NCI-H1048 (cell line): ENCODE measurements at places on chromosomes 11 and 22.

DNA sequence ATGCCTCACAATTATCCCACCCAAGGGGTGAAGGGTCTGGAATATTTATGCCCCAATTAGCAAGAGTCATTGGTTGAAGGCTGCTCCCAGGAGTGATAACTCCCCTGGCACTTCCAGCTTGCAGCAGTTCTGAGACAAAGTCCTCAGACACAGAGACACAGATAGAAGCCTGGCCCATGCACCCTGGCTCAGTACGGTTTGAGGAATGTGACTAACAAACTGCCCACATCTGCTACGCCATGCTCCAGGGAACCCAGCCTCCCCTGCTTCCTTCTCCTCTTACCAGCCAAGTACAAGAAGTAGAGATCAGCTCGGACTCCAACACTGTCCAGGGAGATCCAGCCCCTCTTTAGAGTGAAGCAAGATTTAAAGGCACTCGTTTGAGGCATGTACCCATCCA, 48.5 kb upstream of the BMAL1 start:
- DNase-seq: no peak

DNA sequence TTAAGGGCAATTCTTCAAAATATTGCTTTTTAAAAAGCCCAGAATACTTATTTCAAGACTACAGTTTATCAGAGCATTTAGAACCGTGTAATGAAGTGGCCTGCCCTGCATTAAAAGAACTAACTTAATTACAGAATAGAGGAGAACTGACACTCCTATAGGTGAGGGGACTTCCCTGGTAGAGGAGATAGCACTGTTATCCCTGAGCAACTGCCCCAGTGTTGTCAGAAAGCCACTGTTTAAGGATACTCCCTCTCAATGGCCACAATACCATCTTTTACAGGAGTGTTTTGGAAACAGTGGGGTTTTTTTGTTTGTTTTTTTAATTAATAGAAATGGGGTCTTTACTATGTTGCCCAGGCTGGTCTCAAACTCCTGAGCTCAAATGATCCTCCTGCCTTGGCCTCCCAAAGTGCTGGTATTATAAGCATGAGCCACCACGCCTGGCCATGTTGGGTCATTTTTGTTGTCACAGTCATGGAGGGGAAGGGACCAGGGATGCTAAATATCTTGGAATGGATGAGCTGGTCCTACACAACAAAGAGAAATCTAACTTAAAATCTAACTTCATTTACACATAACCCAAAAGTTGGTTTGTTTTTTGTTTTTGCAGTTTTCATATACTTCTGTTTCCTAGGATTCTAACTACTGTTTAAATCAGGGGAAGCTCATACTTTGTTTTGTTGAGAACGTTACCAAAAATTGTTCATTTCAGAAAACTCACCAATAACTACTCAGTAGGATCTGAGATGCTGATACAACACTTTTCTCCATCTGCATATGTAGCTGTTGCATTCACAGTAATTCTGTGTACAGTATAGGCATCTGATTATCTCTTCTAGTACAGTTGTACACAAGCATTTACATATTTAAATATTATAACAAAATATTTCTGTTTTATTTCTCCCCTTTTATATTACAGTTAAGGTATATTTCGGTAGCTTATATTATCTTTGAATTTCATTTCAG, 8.1 kb downstream of the RPL27A start:
- DNase-seq: no peak

GRCh38 chr11:113531575-113532451, 56.6 kb upstream of the DRD2 start:
- DNase-seq: no peak

DNA sequence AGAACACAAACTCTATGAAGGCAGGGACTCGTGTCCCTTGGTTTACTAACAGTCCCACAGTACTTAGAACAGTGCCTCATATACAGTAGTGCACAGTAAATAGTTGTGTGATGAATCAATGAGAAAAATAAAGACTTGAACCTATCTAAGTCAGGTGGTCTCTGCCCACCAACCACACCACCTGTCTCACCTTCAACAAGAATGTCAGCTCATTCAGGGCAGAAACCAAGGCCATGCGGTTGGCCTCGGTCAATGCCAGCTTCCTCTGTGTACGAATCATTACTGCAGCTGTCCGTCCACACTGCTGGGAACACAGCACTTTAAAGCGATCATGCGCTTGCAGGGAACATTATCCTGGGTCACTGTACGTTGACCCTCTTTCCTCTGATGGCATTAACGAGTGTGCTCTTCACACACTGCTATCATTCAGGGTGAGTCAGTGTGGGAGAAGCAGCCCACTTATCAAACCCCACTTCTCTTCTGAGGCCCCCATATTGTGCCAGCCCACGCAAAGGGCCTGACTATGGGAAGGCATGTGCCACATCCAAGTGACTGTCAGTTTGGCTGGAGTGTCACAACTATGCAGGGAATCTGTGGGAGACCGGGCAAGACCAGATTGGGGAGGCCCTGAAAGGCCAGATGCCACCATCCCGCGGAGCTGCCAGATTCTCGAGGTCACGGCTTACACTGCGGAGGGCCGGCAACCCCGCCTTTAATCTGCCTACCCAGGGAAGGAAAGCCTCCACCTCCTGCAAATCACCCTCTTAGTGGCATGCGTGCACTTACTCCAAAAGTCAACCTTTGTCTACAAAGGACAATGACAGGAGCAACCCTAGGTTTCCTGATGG, 36.1 kb downstream of the LARGE1 start:
- DNase-seq: no peak

DNA sequence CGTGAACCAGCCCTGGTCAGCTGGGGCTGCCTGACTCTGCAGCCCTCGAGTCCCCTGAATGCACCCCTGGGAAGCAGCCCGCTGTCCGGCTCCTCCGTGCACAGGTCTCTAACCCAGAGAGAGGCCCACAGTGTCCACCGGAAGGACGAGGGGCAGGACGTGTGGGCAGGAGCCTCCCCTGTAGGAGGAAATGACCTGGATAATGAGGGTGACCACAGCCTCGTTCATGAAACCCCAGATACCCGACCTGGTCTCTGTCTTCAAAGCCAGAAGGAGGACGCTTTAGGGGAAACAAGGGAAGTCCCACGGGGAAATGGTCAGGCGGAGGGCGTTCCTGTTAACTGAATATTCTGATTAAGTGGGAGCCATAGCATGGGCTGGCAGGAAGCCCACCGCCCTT, 23.3 kb downstream of the LIF start:
- no peak for DNase-seq

DNA sequence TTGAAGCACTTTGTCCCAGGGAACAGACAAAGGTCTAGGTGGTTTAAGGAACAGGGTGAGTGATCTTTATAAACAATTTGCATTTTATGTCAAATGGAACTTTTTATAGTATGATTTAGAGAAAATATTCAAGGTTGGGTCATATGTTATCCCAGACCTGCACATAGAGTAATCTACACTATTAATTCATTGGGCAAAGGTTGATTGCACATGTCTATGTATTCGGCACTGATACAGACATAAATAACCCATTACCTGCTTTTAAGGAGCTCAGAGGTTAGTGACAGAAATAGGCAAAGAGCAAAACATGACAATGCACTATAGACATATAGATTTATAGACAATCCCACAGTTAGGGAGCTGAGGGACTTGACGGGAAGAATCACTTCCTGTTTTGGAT, 141.5 kb upstream of the UBASH3B start:
- no peak for DNase-seq

- DNase-seq: no peak
Measured at GRCh38 chr11:59267196-59267595, 54.5 kb upstream of the MPEG1 start.

GRCh38 chr11:12066799-12067508, 43.4 kb upstream of the MICAL2 start:
- DNase-seq: no peak

DNA sequence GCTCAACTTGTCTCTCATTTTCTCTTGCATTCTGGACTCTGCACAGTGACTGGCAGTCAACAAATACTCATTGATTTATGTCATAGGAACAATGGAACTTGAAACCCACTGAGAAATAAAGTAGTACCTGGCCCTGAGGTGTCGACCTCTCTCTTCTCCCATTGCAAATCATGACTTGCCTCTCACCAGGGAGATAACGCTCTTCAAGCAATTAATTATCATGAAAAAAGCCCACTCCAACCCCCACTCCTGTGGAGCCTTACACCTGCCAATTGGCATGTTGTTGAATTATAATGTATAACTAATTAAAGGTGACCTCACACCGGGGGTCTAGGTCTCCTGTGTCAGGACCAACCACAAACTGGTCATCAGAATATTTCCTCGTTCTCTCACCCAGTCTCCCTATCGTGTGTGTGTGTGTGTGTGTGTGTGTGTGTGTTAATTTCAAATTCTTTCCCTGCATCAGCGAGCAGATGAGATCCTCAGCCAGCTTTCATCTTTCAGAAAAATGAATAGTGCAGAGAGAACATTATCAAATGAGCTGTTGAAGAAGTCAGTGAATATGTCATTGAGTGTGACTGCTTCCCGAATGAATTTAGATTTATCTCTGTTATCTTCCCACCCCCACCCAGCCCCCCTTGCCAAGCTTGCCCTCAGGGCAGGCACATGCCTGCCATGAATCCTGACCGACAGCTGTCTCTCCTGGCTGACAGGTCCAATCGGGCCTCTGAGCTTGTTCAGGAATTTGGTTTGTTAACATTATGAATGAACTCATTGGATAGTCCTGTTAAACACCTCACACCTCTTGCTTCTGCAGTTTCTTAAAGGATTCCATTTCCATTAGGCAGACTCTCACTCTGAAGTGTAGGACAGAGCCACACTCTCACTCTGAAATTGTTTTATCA, 357.4 kb downstream of the INSC start:
- no peak for DNase-seq

- no peak for DNase-seq
Measured at GRCh38 chr22:36381513-36382128, 6.1 kb downstream of the MYH9 start.

- no peak for DNase-seq
Measured at GRCh38 chr11:122102426-122102825, 13.6 kb downstream of the BLID start.

DNA sequence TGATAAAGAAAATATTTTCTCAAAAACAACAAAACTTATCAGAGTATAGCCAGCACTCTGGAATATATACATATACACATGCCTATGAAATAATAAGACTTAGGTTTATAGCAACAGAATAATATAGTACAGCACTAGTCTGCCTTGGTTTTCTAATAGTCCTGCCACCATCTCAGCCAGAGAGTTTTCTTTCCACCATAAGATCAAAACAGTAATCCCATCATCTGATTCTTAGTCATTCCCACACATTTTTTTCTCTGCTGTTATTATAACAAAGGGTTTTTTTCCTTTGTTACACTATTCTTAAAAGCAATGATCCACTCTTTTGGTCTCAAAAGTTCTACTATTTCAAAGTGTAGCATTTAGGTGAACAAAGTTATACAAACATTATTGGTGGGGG, 15.1 kb downstream of the MTMR2 start:
- no peak for DNase-seq

- DNase-seq: no peak
Measured at GRCh38 chr11:11967669-11968510, 40.5 kb downstream of the DKK3 start.

DNA sequence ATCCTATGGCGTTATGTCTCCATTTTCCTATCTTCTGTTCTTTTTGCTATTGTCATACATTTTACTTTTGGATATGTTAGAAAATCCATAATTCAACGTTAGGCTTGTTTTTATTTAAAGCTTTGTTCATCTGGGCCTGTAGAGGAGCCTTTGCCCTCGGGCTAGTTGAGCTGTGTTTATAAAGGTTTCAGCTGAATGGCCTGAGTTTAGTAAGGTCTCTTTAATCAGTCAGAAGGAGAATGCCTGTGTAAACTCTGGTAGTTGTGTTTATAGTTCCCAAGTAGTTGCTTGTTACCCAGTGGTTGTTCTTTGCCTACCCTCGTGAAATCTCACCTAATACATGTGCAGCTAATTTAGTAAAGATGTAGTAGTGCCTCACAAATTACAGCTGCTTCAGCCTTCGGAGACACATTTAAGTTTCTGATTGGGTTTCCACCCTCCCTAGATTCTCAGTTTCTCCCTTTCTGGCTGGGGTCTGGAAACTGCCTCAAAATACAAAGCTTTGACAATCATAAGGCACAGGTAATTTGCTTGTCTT, 33.1 kb downstream of the MTMR3 start:
- no peak for DNase-seq

DNA sequence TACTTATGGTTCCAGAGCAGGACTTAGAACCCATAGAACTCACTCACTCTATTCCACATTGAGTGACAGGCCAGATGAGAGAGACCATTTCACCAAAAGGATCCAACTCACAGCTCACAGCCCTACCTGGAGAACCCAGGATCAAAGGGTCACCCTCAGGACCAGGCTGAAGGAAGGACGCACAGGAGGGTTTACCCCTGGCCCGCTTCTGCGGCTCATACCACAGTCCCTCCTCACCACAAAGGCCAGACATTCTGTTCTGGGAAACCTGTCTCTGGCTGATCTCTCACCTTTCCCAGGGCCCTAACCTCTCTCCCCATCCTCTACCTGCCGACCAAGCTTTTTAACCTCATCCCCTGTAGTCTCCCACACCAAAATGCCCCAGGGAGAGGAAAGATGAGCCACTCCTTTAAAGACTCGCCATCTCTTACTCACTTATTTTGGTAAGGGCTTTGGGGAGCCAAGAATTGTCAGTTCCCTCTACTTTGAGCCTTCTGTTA, 4.7 kb downstream of the FOSL1 start:
- DNase-seq: no peak

DNA sequence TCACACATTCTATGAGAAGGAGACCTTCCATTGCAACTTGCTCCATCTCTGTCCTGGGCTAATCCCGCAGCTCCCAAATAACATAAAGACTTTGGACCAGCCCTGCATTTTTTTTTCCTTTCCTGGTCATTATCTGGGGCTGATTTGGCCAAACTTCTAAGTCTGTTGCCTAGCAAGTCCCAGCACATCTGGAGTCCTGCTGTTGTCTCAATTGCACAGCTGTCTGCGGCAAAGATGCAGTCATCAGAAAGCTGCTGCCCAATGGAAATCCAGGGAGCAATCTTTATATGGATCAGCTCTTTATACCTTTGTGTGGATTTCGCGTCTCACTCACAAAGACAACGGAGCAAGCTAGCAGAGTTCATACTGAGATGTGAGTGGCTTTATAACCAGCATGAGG, 105.9 kb downstream of the NXPE2 start:
- no peak for DNase-seq

DNA sequence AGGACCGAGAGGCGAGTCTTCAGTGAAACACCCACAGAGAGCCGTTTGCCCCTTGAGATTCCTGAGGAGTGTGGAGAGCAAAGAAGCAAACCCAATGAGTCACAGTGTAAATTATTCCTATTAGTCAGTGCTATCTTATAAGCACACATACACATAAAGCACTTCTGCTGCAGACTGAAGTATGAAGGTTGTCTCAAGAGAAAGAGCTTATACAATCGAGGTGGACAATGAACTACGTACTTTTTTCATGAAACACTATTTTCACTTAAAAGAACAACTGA, 37.3 kb downstream of the GALNT18 start:
- no peak for DNase-seq
